ENCODE measurements at places on chromosomes 1 and 21.

DNA sequence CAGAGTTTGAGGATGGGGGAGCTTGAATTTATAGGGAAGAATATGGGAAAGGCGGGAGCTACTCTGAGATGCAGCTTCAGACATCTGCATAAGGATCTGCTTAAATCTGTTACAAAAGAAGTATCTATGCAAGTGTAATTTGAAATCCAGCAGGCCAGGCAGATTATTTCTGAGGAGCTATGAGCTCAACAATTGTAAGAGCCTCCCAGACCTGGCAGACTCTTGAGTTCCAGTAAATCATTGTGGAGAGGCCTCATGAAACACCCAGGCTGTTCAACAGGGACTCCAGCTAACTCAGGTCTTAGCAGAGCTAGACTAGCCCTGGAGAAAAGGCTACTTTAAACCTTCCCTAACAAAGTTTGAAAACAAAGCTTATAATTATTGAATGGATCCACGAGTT, 647.5 kb upstream of the CHRM3 start:
- H3K36me3 ChIP-seq, result no peaks in the 10 kb centered on the region
- no peak overlapping the region for H3K4me3 ChIP-seq
- H3K27ac ChIP-seq, result no peak overlapping the region
- no peaks in the 10 kb centered on the region for H3K4me1 ChIP-seq
- no peak for DNase-seq

DNA sequence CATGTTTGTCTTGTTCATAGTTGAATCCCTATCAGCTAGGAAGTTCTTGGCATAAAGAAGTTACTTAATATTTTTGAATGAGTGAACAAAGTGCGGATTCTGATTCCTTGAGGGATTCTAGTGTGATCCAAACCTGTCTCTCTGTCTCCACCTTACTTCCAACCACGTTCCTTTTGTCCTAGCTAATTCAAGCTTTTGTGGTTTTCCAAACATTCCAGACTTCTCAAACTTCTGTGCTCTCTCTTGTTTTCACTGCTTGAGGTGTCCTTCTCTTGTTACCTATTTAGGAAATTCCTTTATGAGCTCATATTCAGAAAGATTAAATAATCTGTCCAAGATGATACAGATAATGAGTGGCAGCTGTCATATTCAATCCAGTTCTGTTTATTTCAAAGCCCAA, 353.2 kb downstream of the PTBP2 start:
- no peak for DNase-seq
- peaks cover 19% of the 10 kb centered on the region for H3K36me3 ChIP-seq
- no peaks in the 10 kb centered on the region for H3K4me1 ChIP-seq
- no peak overlapping the region for H3K4me3 ChIP-seq
- no peak overlapping the region for H3K27ac ChIP-seq
- H3K27me3 ChIP-seq, result no peaks in the 10 kb centered on the region

DNA sequence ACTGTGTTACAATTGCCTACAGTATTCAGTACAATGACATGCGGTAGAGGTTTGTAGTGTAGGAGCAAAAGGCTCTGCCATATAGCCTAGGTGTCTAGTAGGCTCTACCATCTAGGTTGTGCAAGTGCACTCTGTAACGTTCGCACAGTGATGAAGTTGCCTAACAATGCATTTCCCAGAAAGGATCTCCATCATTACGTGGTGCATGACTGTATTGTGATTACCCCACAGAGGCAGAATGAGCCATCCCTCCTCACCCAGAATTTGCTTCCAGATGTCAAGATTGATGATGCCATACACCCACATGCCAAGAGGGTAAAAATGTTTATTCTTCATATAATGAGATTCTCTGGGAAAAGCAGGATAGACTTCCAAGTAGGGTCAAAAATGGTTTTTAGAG, 199.3 kb upstream of the CTTNBP2NL start:
- no peak overlapping the region for H3K4me3 ChIP-seq
- no peak overlapping the region for H3K27ac ChIP-seq
- H3K27me3 ChIP-seq, result no peaks in the 10 kb centered on the region
- DNase-seq, result no peak

DNA sequence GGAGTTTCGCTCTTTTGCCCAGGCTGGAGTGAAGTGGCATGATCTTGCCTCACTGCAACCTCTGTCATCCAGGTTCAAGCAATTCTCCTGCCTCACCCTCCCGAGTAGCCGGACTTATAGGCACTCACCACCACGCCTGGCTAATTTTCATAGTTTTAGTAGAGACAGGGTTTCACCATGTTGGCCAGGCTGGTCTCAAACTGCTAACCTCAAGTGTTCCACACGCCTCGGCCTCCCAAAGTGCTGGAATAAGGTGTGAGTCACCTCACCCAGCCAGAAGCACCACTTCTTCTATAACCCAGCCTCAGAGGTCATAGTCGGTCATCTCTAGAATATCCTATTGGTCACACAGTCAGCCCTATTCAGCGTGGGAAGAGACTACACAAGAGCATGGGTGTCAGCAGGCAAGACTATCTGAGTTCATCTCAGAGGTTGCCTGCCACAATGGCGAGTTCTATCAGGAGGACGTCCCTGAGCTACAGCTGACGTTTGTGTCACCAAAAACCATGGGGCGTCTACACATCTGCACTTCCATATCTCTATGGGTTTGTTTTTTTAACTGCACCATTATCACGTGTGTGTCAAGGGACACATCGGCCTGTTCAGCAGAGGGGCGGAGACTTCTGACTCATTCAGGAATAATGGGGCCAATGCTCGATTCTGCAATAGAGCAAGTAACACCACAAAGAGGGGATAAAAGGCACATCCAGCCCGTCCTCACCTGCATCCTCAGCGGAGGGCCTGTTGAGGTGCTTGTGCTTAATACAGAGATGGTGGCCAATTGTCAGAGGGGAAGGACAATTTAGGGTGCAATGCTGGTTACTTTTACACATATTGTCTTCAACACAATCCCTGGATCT, 256.3 kb upstream of the IRF2BP2 start:
- H3K4me1 ChIP-seq, result no peaks in the 10 kb centered on the region
- no peaks in the 10 kb centered on the region for H3K27me3 ChIP-seq
- H3K36me3 ChIP-seq, result no peaks in the 10 kb centered on the region
- no peak overlapping the region for H3K27ac ChIP-seq

GRCh38 chr1:181310560-181310959, 172.8 kb upstream of the CACNA1E start:
- no peak overlapping the region for H3K27ac ChIP-seq
- no peaks in the 10 kb centered on the region for H3K36me3 ChIP-seq
- no peak for DNase-seq
- no peaks in the 10 kb centered on the region for H3K4me1 ChIP-seq
- H3K27me3 ChIP-seq, result peaks cover 26% of the 10 kb centered on the region
- no peak overlapping the region for H3K4me3 ChIP-seq

- peaks cover 11% of the 10 kb centered on the region for H3K36me3 ChIP-seq
- no peak overlapping the region for H3K4me3 ChIP-seq
- no peak for DNase-seq
- H3K4me1 ChIP-seq, result no peaks in the 10 kb centered on the region
Observed at GRCh38 chr1:244680667-244681066, 27.7 kb downstream of the DESI2 start.

- H3K4me3 ChIP-seq, result no peak overlapping the region
- DNase-seq, result no peak
- H3K27ac ChIP-seq, result no peak overlapping the region
- no peaks in the 10 kb centered on the region for H3K36me3 ChIP-seq
- peaks cover 24% of the 10 kb centered on the region for H3K4me1 ChIP-seq
Observed at GRCh38 chr1:160404094-160404493, 3.7 kb downstream of the VANGL2 start.

GRCh38 chr1:100552922-100553321, 15.0 kb downstream of the GPR88 start:
- DNase-seq, result no peak
- H3K4me3 ChIP-seq, result no peak overlapping the region
- H3K4me1 ChIP-seq, result no peaks in the 10 kb centered on the region
- H3K36me3 ChIP-seq, result no peaks in the 10 kb centered on the region
- H3K27me3 ChIP-seq, result no peaks in the 10 kb centered on the region

DNA sequence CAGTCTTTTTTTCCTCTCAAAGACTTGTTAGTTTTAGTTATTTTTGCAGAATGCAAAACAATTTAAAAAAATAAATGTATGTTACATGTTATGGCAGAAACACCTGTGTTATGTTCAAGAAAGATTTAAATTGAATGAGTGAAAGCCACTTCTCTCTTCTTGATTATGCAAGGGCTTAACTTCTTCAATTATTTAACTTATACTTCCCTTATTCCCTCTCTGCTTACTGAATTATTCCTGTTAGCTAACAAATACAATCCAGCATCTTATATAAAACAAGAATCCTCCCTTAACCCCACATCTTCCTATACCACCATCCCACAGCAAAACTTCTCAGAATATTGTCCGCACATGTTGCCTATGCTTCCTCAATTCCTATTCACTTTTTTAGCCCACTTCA, 10.7 kb upstream of the FCER1A start:
- H3K4me3 ChIP-seq, result no peak overlapping the region
- H3K27ac ChIP-seq, result no peak overlapping the region
- no peak for DNase-seq
- H3K4me1 ChIP-seq, result no peaks in the 10 kb centered on the region

DNA sequence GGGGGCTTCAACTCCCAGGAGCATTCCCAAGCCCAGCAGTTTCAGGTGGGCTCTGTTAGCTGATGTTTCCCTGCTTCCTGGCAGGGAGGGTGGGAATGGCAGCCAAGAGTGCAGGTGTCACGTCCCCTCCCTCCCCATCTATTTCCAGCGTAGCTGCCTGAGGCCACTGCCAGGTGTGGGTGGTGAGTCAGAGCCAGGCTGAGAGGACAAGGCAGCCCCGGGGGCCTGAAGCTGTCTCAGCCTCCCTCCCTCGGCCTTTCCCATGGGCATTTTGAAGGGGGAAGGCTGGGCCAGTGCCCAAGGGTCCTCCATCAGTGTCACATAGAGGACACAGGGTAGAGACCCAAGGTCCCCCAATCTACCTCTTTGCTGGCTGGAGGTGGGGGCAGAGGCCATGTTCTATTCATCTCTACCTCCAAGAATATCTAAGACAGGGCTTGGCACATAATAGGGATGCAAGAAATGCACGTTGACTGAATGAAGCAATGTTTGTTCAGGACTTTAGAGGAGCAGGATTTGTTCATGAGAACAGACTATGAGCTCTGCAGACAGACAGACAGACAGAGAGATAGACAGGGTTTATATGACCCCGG, 34.4 kb upstream of the ID3 start:
- no peak overlapping the region for H3K27ac ChIP-seq
- H3K36me3 ChIP-seq, result no peaks in the 10 kb centered on the region
- H3K4me1 ChIP-seq, result peaks cover 28% of the 10 kb centered on the region
- H3K27me3 ChIP-seq, result no peaks in the 10 kb centered on the region

DNA sequence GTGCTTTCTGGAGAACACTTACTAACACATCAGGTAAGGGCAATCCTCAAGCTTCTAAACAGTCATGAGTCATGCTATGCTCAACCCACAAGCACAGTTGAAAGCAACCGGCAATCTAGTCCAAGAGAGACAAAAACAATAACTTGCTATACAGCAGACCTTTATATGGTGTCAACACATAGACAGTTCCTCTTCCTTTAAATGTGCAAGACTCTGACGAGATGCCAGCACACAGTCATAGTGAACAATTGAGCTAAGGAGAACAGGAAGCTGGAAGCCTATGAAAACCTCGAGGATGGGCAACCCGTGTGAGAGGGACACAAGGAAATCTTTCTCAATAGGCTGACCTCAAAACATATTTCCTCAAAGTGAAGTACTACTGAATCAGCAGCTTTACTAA, 5.3 kb downstream of the ADIPOR1 start:
- H3K27me3 ChIP-seq, result no peaks in the 10 kb centered on the region
- peaks cover 44% of the 10 kb centered on the region for H3K36me3 ChIP-seq
- no peak overlapping the region for H3K4me3 ChIP-seq
- no peak overlapping the region for H3K27ac ChIP-seq
- DNase-seq, result no peak

DNA sequence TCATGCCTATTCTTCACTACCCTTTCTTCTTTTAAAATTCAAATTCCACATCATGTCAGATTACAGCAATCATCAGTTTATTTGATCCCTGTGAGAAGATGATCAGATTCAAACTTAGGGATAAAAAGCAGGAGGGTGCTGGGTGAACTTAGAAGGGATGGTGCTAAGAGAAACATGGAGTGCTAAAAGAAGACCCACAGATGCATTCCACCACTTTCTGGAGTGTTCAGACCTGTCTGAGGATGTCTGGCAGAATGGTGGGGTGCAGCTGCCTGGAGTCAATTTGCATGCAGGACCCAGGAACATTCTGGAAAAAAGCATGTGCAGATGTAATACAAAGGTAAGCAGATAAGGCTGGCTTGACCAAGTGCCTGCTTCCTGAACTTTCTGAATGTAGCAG, 372.9 kb upstream of the RUNX1 start:
- no peak overlapping the region for H3K4me3 ChIP-seq
- no peak for DNase-seq
- H3K4me1 ChIP-seq, result peaks cover 13% of the 10 kb centered on the region
- H3K36me3 ChIP-seq, result no peaks in the 10 kb centered on the region

GRCh38 chr1:211267204-211267857, 8.2 kb downstream of the RCOR3 start:
- peaks cover 9% of the 10 kb centered on the region for H3K4me1 ChIP-seq
- peaks cover 34% of the 10 kb centered on the region for H3K36me3 ChIP-seq
- H3K27ac ChIP-seq, result no peak overlapping the region
- no peak for DNase-seq

DNA sequence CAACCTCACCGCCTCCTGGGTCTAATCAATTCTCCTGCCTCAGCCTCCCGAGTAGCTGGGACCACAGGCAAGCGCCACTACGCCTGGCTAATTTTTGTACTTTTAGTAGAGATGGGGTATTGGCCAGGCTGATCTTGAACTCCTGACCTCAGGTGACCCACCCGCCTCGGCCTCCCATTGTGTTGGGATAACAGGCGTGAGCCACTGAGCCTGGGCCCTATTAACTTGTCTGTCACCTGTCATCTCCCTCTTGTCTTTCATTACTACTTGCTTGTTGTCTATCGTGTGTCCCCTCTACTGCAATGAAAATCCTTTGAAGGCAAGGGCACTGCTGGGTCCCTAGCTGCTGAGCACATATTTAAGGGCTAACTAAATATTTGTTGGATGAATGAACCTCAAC, 3.4 kb downstream of the UQCRHL start:
- no peak overlapping the region for H3K27ac ChIP-seq
- H3K4me1 ChIP-seq, result no peaks in the 10 kb centered on the region
- H3K4me3 ChIP-seq, result no peak overlapping the region
- no peaks in the 10 kb centered on the region for H3K36me3 ChIP-seq
- no peaks in the 10 kb centered on the region for H3K27me3 ChIP-seq
- DNase-seq, result no peak

Data from DND-41 (cell line).